ENCODE measurements at places on chromosomes 3 and 15.
A peak's percentile ranks its signal among the peaks of the same experiment; 100 is the strongest.

DNA sequence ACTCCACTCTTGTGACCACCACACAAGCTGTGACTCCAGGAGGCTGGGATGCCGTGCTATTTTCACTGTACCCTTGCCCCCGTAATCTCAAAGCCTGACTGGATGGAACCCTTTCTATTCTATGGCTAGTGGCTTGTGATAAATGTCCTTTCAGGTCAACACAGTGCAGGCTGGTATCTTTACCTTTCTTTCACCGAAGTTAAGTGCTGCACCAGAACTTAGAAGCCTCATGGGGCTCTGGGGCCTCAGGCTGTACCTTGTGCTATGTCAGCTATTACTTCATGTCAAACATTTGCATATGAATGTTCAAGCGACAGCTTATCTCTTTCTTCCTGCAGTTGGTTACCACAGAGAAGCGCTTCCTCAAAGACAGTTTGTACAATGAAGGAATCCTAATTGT is 66.8 kb downstream of the RPL39L start:
- DNase-seq: no peak

DNA sequence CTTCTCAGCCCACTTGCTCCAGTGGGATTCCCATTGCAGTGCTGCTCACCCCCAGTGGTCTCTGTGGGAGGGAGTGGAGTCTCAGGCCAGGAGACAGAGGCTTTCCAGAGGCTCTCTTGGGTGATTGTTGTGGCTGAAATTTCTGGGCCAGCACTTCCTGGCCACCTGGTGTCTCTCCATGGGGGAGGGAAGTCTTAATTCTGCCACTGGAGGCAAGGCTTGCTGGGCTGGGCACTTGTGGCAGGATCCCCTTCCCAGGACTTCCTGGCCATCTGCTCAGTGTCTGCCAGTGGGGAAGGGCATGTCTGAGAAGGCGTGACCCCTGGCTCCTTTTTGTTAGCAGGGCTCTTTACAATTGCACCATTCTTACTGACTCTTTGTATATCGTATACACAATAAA is 351.8 kb downstream of the GABRB3 start:
- no peak for DNase-seq

DNA sequence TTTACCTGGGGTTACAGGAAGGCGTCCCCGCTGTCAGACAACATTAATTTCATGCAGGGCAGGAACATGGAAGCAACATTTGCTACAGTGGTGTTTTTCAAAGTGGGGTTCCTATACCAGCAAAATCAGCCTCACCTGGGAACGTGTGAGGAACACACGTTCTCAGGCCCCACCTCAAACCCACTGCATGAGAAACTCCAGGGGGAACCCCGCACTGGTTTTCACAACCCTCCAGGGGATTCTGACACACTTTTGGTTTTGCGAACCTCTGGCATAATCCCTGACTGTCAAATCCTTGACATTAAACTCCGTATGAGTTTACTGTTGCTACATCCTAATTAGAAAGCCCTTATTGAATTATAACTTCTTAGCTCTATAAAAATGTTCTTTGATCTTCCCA is 127.7 kb downstream of the LRRK1 start:
- no peak for DNase-seq

GRCh38 chr3:89405176-89405575 is 297.8 kb downstream of the EPHA3 start:
- no peak for DNase-seq

DNA sequence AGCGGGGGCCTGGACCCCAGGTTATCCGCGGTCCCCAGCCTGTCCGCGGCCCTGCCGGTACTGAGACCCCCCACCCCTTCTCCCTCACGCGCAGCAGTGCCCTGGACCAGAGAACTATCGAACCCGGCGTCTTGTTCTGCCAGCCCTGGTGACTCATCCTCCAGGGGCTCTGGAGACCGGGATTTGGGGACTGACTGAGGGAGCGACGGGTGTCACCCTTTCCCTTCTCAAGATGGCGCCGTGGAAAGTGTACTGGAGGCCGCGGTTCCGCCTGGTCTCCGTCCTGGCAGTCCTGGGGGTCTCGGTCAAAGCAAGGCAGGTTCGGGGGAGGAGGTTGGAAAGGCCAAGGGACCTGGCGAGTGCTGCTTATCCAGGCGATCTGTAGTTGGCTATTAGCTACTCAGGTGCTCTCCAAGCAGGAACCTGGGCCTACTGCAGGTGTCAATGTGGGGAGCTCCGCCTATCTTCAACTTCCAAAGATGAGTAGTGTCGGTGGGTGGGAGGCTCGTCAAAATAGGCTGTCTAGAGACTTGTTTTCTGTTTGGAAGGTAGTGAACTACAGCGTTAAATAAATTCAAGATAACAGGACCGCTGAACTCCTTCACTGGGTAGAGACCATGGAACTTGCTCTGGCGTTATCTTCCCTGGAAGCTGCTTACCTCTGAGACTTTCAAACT is 790 bp downstream of the RAB5A start:
- peak; percentile 58 for DNase-seq

- DNase-seq: no peak
Measured at GRCh38 chr15:71364117-71364584, 248.9 kb downstream of the THSD4 start.

DNA sequence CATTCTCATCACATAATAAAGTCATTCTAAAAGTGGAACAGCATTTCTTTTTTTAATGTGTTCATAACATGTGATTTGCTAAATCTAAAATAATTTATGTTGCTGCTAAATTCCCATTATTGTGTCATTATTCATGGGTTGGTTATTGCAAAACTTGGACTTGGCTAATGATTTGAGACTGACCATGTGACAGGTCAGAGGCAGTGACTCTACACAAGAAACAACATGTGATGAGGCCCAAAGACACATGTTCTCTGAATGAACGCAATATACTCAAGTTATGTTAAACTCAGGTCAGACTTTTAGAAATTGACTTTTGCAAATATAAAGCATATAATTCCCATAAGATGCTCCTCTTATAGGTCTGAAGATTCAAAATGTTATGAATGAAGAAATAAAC is 566.1 kb downstream of the TBL1XR1 start:
- DNase-seq: no peak

DNA sequence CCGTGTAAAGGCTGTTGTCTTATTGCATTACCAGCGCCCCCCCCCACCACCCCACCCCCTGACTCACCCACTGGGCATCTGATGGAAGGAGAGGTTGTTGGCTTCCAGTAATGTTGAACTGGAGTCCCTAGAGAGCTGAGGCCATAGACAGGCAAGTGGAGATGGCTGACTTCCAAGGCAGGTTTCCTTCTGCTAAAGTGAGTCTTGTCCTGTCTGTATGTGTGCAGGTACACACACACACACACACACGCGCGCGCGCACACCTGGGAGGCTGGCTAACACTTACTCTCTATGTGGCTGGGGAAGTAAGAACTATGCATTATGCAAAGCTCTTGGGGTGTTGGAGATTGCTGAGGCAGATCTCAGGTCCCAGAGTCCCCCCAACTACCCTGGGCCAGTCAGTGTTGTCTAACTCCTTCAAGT is 1.6 kb upstream of the KY start:
- no peak for DNase-seq

GRCh38 chr15:90266061-90266431 is 574 bp downstream of the NGRN start:
- peak; percentile 62 for DNase-seq

- DNase-seq: no peak
Measured at GRCh38 chr3:168080022-168080421, 15.7 kb downstream of the GOLIM4 start.

Measured in left cardiac atrium (tissue), 4 donors.